CD8-positive, alpha-beta memory T cell (primary cell): ENCODE measurements at places on chromosomes 12 and 14. TPM values are rescaled to one million over a fixed set of nuclear protein-coding genes. Genes with fewer than 3 reads are reported as not detected.

- H3K27me3 ChIP-seq: no peaks in the 10 kb centered on the region
- no peaks in the 10 kb centered on the region for H3K4me1 ChIP-seq
- H3K27ac ChIP-seq: no peak overlapping the region
- no peak for DNase-seq
- no peaks in the 10 kb centered on the region for H3K36me3 ChIP-seq
Observed at GRCh38 chr14:90551733-90552464, 155.1 kb downstream of the CALM1 start.

Gene NDUFA12
- 245 TPM for polyA plus RNA-seq

DNA sequence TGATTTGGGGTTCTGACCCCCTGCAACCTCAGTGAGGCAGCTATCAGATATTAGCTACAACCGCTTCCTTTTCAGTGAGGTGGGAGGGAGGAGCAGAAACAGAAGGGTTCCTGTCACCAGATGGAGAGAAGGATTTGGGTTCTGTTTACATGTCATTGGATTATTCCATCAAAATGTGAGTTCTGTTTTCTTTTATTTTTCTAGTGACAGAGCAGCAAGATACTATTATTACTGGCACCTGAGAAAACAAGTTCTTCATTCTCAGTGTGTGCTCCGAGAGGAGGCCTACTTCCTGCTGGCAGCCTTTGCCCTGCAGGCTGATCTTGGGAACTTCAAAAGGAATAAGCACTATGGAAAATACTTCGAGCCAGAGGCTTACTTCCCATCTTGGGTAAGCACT is 52.8 kb downstream of the FRMD6 start:
- no peak for DNase-seq
- H3K4me3 ChIP-seq: no peak overlapping the region
- no peaks in the 10 kb centered on the region for H3K27me3 ChIP-seq

Gene TMEM132D
- polyA plus RNA-seq: not detected

Gene PPM1A
- polyA plus RNA-seq: 22.3 TPM

- peaks cover 17% of the 10 kb centered on the region for H3K4me1 ChIP-seq
- H3K27ac ChIP-seq: no peak overlapping the region
- no peaks in the 10 kb centered on the region for H3K36me3 ChIP-seq
- DNase-seq: no peak
- no peaks in the 10 kb centered on the region for H3K27me3 ChIP-seq
Observed at GRCh38 chr12:46548605-46549071, 176.1 kb upstream of the SLC38A2 start.

DNA sequence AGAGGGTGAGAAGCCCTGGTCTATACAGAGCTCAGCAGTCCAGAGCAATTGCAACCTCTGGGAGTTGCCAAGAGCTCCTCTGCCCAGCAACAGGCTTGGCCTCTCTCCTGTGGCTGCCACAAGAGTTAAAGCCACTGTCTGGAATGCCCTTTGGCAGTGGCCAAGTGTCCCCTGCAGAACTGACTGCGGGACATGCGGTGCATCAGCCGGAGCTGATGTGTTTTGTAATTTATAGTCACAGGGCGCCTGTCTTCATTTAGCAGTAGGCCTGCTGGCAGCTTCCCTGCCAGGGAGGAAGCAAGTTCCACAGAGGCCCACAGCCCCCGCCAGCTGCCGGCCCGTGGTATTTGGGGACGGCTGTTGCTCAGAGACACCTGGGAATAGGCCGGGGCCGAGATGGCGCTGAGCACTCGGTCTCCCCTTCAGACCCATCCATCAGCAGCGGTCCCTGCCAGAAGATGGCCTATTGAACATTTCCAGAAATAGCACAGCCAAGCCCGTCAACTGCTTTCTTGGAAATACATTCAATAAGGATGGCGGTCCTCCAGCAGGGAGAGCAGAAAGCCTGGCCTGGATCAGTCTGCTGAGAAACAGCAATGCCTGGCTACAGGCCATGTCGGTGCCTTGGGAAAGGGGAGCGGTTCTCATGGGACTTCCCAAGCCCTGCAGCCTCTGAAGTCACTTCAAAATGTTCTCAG is 217.4 kb downstream of the CRADD start:
- no peak overlapping the region for H3K4me3 ChIP-seq
- peaks cover 9% of the 10 kb centered on the region for H3K4me1 ChIP-seq
- H3K36me3 ChIP-seq: no peaks in the 10 kb centered on the region
- no peaks in the 10 kb centered on the region for H3K27me3 ChIP-seq
